ENCODE measurements at places on chromosomes 4 and X.

DNA sequence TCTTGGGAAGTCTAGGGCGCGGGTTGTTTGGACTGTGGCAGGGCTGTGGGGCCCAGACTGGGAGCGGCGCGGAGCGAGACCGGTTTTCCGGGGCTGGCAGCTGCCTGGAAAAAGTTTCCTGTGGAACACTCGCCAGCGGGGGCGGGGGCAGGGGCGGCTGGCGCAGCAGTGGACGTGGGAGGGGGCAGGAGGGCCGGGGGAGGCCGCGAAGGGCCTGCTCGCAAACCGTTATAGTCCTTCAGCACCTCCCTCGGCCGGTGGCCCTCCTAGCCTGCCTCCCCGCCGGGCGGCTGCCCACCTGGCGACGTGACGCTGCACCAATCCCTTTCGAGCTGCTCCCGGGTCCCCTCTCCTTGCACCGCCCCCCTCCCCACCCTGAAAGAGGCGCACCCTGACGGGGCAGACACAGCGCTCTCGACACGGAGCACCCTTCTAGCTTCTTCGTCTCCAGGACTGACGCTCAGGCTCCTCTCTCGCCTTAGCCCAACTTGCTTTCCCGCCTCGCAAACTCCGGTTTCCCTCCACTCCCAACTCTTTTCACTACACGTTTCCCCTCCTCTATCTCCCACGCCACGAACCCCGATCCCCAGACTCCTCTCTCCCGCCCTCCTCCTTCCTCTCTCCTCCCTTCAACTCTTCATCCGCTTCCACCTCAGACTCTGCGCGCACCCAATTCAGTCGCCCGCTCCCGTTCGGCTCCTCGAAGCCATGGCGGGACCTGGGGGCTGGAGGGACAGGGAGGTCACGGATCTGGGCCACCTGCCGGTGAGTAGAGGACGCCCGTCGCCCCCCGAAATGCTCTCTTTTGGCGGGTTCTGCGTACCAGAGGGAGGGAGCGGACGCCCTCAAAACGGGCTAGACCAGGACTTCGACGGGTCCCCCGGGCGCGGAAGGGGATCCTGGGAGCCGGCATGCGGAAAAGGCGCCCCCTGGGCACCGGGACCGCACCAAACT is at the start of gene NRK:
Gene NRK (plus strand): TSS at position 402 of the 954 bp plus-strand sequence. CDS start 307 bp downstream, at position 709.
- no peak for DNase-seq

DNA sequence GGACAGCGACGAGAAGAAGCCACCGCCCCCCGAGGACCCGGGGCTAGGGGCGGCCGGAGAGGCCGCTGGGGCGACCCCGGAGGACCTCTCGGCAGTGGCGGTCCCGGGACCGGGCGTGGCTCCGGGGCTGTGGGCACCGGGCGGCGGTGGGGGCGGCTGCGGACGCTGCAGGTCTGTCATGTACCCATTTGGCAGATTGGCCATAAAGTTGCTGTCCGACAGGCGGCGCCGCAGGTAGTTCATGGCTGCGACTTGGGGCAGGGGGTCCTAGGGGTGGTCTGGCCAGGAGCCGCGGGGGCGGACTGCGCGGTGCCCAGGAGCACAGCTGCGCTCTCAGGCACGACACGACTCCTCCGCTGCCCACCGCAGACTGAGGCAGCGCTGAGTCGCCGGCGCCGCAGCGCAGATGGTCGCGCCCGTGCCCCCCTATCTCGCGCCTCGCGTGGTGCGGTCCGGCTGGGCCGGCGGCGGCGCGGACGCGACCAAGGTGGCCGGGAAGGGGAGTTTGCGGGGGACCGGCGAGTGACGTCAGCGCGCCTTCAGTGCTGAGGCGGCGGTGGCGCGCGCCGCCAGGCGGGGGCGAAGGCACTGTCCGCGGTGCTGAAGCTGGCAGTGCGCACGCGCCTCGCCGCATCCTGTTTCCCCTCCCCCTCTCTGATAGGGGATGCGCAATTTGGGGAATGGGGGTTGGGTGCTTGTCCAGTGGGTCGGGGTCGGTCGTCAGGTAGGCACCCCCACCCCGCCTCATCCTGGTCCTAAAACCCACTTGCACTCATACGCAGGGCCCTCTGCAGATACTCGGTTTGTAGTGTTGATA is at the start of gene SYN1:
Gene SYN1 (minus strand): TSS at position 372 of the 817 bp plus-strand sequence. CDS start 129 bp downstream, at position 243.
- DNase-seq: peak; percentile 67

GRCh38 chrX:120726294-120726693 is 96.4 kb upstream of the C1GALT1C1 start:
- no peak for DNase-seq

- no peak for DNase-seq
Measured at GRCh38 chrX:128975745-128976144, 547.5 kb downstream of the SMARCA1 start.

GRCh38 chrX:72028701-72029470 is 102.8 kb downstream of the RTL5 start:
- no peak for DNase-seq

DNA sequence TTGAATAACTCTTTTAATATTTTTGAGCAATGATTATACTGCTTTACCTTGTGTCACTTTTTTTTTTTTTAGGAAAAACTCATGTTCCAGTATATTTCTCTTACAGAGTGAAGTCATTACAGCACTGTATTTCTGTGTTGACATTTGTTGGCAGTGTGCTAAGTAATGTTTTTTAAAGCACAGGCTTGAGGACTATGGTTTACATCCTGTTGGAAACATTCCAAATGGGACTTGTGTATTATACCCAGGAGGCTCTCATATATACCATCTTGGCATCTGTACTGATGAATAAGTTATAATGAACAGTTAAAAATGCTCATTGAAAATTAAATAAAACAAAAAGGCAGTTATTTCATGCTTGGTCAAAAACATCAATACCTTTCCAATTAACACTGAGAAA is 33.8 kb downstream of the CEP44 start:
- DNase-seq: no peak

- no peak for DNase-seq
Measured at GRCh38 chr4:40710484-40711254, 39.1 kb upstream of the NSUN7 start.

DNA sequence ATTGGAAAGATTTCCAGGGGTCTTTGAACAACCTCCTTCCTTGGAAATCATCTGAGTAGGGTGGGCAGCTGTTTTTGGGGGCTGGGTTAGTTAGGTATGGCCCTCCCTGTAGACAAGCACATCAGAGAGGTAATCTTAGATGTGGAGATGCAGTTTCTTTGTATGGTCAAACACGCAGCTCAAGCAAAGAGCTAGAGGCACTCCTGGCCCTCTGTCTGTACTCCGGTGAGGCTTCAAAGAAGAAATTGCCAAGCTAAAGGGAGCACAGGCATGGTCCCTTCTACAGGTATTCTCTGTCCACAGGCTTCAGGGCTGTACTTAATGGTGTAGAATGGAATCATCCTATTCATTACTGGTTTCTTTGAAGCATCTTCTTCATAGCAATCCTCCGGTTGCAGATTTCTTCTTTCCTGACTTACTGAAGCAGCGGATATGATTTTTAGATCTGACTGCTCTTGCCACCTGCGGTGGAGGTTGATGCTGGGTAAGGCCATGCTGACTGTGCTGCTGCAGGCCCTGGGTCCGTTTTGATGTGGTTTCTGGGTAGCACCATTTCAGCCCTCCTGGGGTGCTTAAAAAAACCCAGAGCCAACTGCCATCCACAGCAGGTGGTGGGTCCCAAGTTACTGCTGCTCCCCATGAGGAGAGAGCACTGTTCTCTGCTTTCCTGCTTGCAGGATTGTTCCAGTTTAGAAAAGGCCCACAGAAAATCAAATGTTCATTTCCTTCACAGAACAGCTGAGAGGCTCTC is 318.9 kb upstream of the GATB start:
- DNase-seq: peak; percentile 50

GRCh38 chrX:82692991-82693390 is 815.1 kb upstream of the POU3F4 start:
- DNase-seq: no peak

- DNase-seq: no peak
Measured at GRCh38 chr4:138035781-138036258, 206.3 kb downstream of the SLC7A11 start.

GRCh38 chrX:13009273-13009672 is 34.4 kb downstream of the TMSB4X start:
- no peak for DNase-seq

DNA sequence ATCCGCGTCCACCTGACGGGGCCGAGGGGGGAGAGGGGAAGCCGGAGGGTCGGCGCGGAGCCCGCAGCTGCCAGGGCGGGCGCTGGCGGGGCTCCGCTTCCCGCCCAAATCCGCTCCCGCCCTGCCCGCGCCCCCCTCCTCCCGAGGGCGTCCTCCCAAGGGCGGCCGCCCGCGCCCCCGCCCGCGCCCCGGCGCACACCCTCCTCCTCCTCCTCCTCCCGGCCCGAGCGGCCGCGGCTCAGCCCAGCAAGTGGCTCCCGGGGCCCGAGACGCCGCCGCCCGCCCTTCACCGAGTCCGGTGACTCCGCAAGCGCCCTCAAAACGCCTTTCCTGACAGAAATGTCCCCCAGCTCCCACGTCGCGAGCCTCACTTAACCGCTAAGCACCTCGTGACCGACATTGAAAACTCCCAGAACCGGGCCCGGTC is 487 bp downstream of the HMGB2 start:
- DNase-seq: no peak
